ENCODE measurements at places on chromosomes 3 and 15.

GRCh38 chr15:75694241-75695182 lies 18.1 kb downstream of the CSPG4 start:
- DNase-seq = peak; percentile 87

- no peak for DNase-seq
Observed at GRCh38 chr3:54818942-54819341, 108.9 kb downstream of the LRTM1 start.

DNA sequence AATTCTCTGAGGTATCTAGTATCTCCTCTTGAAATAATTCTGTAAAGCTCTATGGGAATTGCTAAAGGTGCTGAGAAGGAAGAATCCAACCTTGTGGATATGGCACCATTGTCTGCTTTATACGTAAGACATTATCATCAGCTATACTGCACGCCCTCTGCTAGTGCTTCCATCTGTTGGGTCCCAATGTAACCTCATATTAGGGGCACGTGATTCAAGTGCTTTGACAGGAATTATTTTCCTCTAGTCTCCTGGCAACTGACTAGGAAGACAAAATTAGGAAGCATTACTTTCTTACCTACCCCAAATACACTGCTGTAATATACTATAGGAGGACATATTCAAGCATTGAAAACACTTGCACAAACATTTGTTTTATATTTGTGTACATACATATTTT lies 24.0 kb downstream of the COPS2 start:
- no peak for DNase-seq

DNA sequence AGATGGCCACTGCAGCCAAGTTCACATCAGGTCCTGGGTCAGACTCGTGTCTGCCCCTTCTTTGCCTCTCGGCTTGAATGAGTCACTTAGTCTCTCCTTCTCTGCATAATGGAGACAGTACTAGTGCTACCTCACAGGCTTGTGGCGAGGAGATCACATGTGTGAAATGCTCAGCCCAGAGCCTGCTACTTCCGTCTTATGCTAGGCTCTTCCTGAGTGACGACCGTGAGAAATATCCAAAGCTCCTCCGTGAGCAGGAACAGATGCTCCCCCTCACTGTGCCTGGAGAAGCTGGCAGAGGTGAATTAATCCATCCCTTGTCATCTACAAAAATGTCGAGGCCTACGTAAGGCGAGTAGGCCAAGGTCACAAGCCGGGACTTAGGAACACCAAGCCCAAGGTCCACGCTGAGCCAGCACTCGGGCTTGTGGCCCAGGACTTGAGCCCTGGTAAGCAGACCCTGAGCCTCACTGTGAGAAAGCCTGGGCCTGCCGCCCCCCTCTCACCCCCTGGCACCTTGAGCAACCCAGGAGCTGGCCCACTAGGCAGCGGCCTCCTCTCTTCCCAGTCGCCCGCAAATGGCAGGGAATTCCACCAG lies 17.9 kb downstream of the PAK6 start:
- DNase-seq = no peak

DNA sequence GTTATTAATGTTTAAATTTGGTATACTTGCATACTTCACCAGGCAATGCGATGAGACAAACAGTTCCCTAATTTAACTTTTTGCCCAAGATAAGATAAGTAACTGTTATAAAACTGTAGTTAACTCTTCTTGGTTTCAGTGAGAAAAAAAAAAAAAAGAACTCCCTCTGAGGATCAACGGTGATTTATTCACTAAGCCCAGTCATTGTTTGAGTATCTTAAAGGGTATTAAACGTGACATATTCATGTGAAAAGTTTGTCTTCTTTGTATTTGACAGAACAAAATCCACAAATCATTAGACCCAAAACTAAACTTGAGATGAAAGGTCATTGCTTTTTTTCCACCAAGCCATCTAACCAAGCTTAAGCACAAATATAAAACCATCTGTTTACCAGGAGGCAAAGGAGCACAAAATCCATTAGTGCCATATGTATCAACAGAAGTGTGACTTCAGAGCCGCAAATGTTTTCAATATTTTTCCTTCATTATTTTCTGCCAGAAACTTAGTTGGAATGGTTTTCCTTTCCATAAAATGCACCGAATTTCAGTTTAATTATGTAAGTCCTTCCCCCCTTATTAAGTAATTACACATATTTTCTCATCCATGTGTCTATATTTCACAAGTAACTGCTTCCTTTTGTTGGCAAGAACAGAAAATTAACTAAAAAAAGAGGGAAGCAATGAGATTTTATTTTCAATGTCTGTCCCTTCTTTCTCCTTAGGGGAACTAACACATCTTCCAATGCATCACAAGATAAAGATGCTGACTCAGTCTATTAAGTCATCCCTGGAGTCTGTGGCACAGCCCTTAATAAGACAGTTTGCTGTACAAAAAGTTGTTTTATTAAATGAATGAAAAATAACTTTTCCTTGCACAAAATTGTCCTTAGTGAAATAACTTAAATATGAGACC lies 92.2 kb upstream of the RAP2B start:
- no peak for DNase-seq

GRCh38 chr15:55707518-55707917 lies 35.4 kb downstream of the PRTG start:
- no peak for DNase-seq

GRCh38 chr3:53258600-53259426 lies 3.0 kb upstream of the TKT start:
- no peak for DNase-seq

DNA sequence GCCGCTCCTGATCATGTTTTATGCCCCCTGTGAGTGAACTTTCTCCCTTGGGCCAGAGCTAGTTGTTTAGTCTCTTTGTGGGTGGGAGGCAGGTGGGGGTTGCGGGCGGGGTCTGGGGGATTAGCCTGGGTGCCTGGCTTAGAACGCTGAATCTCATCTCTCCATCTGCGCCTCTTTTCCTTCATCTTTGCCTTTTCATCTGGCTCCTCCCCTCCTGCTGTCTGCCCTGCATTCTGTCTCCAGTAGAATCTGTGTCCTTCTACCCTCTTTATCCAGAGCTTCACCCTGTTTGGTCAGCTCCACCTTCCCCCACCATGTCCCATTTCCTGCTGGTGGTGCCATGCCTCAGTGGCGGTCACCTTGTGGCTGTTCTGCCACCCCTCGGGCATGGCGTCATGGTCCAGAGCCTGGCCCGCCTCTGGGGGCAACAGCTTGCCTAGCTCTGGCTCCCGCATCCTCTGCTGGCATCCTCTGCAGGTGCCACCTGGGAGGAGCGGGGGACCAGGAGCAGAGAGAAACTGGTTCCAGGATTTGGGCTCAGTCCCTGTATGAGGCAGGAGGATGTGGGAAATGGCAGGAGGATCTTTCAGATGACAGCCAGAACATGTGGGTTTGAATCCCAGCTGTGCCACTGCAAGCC lies 44.3 kb downstream of the PDIA5 start:
- no peak for DNase-seq

- no peak for DNase-seq
Observed at GRCh38 chr15:90053685-90054466, 48.4 kb downstream of the IDH2 start.

GRCh38 chr3:56878074-56878473 lies 76.3 kb upstream of the ARHGEF3 start:
- DNase-seq = no peak

- no peak for DNase-seq
Observed at GRCh38 chr15:40296561-40297230, 11.0 kb downstream of the PLCB2 start.

- no peak for DNase-seq
Observed at GRCh38 chr15:52246686-52247431, 48.7 kb downstream of the MYO5C start.

- DNase-seq = no peak
Observed at GRCh38 chr15:65912235-65912634, 42.9 kb downstream of the RAB11A start.

DNA sequence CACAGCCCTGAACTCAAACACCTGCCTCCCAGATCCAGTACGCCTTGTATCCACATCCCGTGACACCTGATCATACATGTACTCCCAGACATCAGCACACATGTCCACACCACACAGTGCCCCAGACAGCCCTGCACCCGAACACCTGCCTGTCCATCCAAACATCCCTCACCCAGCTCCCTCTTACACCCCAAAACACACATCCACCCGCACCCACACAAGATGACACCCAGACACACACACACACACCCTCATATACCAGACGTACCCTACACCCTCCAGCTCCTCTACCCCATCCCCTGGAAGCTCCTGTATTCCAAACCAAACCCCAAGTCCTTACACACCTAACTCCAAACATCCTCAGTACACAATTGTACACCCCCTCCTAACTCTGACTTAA lies 735 bp downstream of the CAMK1 start:
- DNase-seq = no peak

- no peak for DNase-seq
Observed at GRCh38 chr3:55202326-55202725, 274.5 kb upstream of the LRTM1 start.

GRCh38 chr3:22012471-22012870 lies 261.5 kb upstream of the ZNF385D start:
- no peak for DNase-seq

DNA sequence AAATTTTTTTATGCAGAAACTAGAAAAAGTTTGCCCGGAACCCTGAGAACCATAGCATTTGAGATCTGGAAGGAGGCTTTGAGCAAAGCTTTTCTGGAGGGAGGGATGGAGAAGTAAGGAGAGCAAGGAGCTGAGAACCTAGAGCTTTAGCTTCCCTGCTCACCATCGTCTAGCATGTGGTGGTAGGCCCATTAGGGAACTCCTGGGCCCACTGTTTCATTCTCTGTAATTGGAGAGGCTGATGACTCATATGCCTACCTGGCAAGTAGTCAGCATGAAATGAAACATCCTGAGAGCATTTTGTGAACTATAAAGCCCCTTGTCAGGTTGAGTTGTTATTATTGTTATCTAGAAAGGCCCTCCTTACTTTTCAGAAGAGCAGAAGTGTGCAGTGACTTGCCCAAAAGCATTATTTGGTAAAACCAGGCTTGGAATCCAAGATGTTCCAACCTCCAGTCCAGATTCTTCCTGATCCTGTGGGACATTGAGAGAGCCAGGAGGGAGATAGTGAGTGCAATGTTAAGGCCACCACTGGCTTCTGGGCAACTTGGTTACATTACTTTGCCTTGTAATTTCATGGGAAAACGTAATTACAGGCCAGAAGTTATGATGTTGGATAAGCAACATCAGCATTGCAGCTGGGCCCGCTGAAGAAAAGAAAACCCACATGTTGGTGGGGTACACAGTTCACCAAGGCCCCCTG lies 104.5 kb upstream of the BFSP2 start:
- no peak for DNase-seq

GRCh38 chr3:2851361-2851760 lies 258.8 kb downstream of the IL5RA start:
- DNase-seq = no peak

- DNase-seq = no peak
Observed at GRCh38 chr15:48572823-48573222, 72.7 kb downstream of the FBN1 start.

DNA sequence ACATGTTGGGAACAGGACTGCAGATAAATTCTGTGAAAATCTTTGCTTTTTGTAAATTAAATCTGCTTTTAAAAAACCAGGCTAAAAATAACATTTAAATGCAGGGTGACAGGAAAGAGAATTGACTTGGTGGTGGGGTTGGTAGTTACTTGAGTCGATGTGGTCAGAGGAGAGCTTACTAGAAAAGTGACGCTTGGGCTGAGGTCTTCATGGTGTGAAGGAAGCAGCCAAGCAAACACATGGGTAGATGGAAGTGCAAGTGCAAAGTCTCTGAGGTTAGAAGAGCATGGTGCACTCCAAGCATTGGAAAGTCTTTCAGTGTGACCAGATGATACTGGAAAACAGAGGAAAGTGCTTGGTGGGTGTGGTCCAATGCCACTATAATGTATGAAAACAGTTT lies 86.4 kb upstream of the THBS1 start:
- DNase-seq = no peak

DNA sequence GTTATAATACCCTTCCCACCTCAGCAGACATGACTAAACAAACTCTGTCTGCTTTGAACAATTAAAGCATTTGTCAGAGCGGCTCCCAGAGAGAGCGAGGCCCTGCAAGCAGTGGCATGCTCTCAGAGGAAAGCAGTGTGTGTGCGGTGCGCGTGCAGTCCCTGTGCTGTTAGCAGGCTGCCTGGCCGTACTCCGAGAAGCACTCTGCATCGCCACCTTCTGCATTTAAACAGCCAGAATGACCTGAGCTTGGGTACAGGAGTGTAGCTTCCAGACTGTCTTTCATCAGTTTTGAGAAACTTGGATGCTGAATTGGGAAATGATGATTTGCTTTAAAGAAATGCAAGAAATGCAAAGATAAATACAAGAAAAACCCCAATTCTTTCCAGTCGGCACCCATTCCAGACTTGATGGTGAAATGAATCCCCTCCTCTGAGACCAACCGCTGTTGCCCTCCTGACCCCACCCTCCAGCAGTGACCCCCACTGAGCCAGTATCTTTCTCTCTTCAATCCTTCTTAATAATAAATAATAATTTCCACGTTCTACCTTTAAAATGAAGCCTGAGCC lies 113.5 kb downstream of the VGLL4 start:
- DNase-seq = no peak

DNA sequence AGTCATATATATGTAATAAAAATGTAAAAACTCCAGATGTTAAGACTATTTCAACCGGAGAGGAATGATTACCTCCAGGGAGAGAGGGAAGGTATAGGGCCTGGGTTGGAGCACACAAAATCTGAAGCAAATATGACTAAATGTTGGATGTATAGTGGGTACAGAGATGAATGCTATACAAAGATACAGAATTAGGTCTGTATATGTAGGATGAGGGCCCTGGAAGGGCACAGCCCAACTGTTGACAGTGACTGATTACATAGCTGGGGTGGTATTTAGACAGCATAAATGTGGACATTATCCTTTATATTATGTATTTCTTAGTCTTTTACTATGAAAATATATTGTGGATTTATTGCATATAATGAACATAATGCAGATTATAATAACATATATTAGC lies 94.4 kb upstream of the SPATA12 start:
- DNase-seq = no peak

- no peak for DNase-seq
Observed at GRCh38 chr3:142151828-142152227, 2.5 kb upstream of the TFDP2 start.

GRCh38 chr15:85407421-85408269 lies 27.2 kb downstream of the AKAP13 start:
- DNase-seq = no peak
